ENCODE measurements at places on chromosomes 1 and 21.

DNA sequence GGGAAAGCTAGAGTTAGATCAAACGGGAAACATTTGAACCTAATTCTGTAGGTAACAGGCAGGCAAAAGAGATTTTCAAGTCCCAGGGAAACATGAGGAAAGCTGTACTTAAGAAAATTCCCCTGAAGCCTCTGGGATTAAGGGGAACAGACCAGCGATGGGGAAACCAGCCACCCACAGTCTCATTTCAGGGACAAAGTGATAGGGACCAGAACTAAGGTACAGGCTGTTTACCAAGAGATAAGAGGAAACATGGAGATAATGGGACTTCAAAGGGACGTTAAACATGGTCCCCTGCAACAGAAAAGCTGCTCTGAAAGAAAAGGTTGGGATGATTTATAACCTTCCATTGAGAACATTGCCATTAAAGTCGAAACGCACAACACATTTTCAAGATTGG lies 84.4 kb downstream of the NTPCR start:
- no peak for DNase-seq

DNA sequence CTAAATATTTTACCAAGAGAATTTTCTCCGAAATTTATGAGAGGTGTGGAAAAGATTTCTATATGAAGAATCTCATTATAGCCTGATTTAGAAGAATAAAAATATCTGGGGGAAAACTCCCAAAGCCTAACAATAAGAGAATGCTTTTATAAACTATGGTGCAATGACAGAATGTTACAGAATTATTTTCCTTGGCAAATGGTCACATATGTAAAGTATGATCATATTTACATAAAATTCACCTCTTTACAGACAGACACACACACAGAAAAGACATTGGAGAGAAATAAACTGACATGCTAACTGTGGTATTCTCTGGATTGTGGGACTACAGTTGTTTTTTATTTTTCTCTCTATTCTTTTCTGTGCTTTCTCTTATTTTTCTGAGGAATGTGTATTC lies 226.3 kb upstream of the USP24 start:
- no peak for DNase-seq

- DNase-seq, result no peak
Observed at GRCh38 chr1:162444903-162445302, 33.0 kb upstream of the SH2D1B start.

- no peak for DNase-seq
Observed at GRCh38 chr1:42240966-42241755, 76.6 kb upstream of the GUCA2A start.

Data from left lobe of liver (tissue), 2 donors.